ENCODE measurements at places on chromosomes 5 and 9.

- DNase-seq = no peak
Observed at GRCh38 chr5:5347442-5347841, 75.0 kb upstream of the ICE1 start.

DNA sequence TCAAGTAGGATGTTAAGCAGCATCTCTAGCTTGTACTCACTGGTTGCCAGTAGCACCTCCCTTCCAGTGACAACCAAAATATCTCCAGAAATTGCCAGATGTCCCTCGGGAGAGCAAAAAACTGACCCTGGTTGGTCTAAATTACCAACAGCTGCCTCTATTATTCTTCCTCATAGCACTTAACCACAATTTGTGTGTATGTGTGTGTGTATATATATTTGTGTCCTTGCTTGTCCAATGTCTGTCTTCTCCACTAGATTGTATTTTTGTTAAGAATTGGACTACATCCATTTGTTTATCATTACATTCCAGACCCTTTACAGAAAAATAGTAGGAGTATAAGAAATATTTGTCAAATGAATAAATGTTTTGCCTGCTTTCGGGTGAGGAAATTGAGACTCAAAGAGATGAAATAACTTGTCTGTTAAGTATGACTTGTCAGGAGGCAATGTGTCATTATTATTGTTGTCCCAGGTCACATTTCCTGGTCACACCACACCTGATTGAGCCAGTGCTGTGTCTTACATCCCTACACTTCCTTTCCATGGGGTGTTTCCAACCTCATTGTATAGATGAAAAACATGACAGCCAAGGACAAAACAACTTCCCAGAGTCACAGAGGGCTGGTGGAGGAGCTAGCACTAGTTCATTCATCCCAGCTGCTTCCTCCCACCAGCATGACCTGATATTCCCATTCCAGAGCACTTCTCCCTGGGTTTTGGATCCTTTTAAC lies 11.4 kb upstream of the GRPEL2 start:
- DNase-seq = no peak

DNA sequence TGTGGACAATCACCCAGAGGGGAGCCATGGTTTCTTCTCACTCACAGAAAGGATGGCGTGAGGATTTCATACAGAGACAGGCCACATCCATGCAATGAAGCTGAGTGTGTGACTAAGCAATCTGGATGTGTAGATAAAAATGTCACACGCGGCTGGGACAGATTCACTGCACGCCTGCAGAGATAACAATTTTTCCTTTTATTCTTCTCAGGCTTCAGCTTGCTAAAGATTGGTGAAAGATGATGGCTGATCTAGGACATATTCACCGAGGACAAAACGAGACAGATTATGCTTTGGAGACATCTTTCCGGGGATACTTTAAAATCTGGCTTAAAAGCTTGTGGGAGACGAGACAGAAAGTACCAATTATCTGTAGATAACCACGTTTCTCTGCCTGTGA lies 313.9 kb upstream of the TRPC7 start:
- no peak for DNase-seq

- DNase-seq = no peak
Observed at GRCh38 chr5:167451076-167451475, 840.4 kb upstream of the WWC1 start.

DNA sequence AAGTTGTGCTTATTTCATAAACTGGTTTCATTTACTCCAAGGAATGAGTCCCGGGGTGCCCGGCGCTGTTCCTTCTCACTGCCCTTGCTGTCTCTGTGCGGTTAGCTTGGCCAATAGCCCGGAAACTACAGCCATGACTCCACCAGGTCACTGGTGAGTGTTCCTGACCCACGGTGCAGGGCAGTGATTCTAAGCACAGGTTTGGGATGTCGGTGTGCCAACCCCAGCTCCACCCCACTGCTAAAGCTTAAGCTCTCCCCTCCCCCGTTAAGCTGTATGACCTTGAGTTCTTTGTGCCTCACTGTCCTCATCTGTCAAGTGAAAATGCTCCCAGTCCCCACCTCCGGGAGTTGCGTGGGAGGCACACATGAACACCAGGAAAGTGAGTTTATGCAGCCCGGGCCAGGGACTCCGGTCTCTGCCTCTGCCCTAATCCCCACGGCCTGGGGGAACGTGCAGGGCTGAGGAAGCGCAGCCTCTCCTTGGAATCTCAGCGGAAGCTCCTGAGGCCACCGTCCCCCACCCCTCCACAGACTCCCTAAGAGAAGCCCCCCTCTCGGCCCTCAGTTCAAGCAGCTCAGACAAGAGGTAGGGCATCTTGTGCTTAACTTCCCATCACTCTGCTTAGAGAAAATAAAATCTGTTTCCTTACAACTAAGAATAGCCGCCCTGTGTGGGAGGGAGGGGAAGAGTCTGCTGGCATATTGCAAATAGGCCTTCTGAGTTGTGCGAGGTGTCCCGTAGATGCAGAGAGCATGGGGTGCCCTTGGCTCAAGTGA lies 92.0 kb upstream of the RAI14 start:
- no peak for DNase-seq

DNA sequence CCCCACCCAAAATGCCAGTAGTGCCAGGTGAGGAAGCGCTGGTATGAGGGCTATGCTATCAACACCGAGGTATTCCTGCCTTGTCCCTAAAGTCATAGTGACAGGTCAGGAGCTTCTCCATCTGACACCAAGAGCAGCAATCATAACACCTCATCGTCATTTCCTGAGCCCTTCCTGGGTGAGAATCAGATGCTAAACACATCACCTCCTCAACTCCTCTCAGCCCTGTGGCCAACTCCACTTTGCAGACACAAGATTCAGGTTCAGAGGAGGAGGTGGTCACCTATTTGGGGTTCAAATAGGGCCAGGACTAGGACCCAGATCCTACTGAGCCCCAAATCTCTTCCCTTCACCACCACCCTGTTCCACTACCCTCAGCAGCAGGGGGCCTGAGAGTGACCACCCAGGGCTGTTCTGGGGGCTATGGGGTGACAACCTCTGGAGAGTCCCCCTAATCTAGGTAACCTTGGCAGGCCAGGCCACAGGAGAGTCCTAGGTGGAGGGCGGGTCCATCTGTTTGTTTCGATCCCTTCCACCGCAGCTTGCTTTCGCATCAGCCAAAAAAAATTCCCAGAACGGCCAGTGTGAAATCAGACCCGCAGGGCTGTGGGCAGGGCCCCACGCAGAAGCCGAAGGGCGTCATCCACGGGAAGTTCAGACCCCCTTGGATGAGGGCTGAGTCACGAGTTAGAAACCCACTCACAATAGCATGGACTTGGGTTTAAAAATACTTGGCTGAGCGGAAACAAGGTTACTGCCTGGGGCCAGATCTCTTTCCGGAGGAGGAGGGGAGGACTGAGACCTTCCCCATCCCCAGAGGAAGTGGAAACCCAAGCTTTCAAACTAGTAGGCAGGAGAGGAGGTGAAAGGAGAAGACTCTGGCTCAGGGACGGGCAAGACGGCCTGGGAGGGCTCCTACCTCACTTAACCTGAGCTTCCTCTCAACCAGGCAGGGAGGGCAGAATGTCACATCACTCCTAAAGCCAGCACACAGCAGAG lies 8.7 kb downstream of the STK10 start:
- no peak for DNase-seq

DNA sequence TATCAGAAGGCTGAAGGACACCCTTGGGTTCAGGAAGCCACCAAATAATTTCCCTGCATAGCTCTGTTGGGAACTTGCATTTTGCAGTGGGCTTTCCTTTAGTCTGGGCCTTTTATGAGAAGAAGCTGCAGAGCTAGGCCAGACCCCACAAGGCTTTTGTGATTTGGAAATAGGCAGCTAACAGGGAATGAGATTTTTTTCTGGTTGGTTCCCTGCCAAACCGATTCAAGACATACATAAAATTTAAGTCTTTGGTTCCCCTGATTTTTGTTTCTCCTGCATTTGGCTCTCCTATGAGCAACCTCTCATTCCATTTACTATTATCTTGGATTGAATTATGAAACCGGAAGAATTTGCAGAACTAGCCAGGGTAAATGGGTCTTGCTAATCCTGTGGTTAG lies 81.5 kb upstream of the PTCH1 start:
- no peak for DNase-seq

DNA sequence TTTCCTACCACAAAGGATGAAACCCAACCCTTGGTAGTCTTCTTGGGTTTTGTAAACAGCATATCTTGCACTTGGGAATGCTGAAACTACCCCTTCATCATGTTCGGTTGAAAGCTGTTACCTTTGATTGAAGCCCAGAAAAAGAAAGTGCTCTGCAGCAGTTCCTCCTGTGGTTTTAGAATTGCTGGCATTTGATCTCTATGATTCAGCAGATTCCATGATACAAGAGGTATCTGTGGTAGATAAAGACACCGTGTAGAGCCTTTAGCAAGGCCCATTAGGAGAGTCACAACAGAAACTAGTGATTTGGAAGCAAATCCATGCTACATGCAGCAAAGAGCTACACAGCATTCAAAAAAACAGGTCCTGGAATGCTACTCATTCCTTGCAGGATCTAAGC lies 557.0 kb downstream of the TLE1 start:
- DNase-seq = no peak

- DNase-seq = no peak
Observed at GRCh38 chr5:97004423-97005060, 68.7 kb downstream of the LNPEP start.

- DNase-seq = no peak
Observed at GRCh38 chr9:132032238-132032950, 47.3 kb downstream of the MED27 start.

DNA sequence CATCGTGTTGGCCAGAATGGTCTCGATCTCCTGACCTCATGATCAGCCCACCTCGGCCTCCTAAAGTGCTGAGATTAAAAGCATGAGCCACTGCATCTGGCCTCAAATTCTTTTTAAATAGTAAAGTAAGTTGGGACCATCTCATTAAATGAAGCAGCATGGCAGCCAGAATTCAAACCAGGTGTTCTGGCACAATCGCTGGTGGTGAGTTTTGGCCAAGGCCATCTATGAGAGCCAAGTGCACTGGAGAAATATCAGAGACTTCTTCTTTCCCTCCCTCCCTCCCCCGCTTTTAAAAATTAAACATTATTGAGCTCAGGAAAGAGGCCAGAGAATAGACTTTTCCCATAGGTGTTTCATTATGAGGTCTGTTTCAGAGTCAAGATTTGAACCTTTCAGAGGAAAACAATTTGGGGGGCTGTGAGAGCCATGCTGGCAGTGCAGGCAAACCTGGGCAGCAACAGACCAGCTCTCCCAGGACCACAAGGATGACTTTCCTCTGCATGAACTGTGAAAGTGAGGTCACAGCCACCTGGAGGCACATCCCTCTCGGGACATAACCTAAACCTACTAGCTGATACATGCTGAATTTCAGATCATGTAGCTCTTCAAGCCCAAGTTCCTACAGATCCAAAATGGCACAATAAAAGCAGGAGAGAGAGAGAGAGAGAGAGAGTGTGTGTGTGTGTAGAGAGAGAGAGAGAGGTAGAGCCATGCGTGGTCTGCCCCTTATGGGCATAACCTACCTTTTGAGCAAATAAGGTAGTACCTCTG lies 94.6 kb upstream of the DMRT1 start:
- no peak for DNase-seq

- DNase-seq = no peak
Observed at GRCh38 chr5:74935752-74936091, 69.5 kb upstream of the FAM169A start.

GRCh38 chr9:89304834-89305188 lies 6.2 kb upstream of the CKS2 start:
- DNase-seq = no peak

DNA sequence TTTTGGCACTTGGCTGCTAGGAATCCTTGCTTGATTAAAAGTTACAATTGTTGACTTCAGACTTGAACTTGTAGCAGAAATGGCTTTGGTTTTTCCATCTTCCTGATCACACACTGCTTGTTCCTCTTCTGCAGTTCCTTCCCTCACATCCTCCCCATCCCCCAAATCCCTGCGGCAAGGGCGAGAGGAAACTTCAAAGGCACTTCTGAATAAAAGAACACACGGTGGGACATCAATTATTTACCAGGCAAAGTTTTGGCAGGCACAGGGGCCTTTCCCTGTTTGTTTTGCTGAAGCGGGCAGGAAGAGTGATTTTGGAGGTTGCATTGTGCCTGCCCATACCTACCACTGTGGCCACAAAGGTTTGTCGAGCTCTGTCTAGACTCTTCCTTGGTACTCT lies 260.9 kb downstream of the KIF4B start:
- no peak for DNase-seq

DNA sequence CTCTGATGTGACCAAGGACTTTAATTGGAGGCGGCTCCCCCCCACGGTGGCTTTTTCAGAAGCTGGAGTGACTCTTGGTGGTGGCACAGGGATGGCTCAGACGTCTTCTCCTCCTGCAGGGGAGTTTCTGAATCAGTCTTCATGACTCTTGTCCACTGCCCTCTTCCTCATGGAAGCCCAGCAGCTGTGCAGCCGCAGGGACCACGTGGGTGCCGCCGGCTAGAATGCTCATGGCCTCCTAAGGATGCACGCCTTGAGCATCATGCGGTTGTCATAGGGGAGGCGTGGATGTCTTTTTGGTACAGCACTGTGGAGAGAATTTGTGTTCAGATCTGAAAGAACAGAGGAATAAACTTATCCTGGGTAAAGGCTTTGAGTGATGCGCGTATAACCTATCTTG lies 1.3 kb downstream of the TEX53 start:
- DNase-seq = no peak

DNA sequence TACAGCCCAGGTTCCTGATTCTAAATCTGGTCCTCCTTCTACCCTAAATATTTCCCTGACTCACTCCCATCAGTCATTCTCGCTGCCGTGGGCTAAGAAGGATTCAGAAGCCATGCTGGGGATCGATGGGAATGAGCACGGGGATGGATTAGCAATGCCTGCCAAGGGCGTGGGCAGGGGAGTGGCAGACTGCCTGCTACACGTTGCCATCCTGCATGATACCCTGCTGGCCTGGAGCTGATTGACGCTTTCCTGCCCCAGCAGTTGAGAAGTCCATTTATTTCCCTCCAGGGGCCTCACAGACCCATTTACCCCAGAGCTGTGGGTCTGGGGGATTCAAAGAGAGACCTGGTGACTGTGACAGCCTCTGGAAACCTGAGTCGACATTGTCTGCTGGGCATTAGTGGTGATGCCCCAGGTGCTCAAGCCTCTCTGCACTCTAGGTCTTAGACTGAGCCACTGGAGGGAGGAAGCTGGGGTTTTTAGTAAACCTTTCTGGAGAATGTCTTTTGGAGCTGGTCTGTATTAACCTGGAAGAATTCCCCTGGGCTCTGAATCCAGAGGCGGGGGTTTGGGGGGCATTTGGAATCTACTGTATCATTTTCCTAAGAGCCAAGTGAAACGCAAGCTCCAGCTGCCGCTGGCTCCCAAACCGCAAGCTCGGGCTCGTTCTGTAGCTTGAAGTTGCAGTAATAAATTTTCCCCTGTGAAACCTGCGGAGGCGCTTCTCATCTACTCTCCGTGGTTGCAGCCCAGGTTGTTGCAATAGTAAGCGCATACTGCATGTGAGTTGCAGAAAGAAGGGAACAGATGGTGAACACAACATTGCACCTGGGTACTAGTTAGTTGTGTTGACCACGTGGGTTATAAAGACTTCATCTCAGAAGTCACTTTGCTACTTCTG lies 76.3 kb upstream of the RAPGEF1 start:
- no peak for DNase-seq

All from right renal pelvis (tissue), 4 donors.